ENCODE measurements at places on chromosomes 12 and 14. TPM values are rescaled to one million over a fixed set of nuclear protein-coding genes. Genes with fewer than 3 reads are reported as not detected.

The DHRS2 gene
- not detected for total RNA-seq

The TOMM20L gene
- not detected for total RNA-seq

The MED13L gene
- 221 TPM for total RNA-seq

The SDS gene
- 5.9 TPM for total RNA-seq

The CYP27B1 gene
- 0.81 TPM for total RNA-seq

The AQP6 gene
- total RNA-seq: not detected

All from thoracic aorta (tissue), 2 donors.